Hematopoietic multipotent progenitor cell treated with erythropoietin and hydrocortisone succinate and interleukin-3 and kit ligand, for 8 days (in vitro differentiated cells): ENCODE measurements at places on chromosomes 16 and 17.

GRCh38 chr16:56625943-56626654 is 518 bp downstream of the MT1E start:
- no peak for DNase-seq

DNA sequence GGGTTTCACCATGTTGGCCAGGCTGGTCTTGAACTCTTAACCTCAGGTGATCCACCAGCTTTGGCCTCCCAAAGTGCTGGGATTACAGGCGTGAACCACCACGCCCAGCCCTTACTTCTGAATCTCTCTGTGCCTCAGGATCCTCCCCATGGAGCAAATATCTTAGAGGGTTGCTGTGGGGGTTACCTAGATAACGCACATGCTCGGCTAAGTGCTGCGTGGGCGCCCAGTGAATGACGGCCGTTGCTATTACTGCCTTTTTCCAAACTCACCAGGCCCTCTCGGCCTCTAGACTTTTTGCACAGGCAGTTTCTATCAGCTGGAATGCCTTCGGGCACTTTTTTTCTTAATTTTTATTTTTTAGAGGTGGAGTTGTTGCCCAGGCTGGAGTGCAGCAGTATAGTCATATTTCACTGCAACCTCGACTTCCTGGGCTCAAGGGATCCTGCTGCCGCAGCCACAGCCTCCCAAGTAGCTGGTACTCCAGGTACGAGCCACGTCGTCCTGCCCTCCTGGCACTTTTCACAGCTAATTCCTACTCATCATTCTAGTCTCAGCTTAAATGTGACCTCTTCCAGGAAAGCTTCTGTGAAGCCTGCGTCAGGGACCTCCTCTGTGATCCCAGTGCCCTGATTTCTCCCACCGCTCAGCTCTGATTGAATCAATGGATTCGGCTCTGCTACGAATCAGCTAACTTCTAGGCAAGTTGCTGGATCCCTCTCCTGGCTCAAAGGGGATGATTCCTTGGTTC is 8.6 kb downstream of the CCDC102A start:
- DNase-seq, result no peak

DNA sequence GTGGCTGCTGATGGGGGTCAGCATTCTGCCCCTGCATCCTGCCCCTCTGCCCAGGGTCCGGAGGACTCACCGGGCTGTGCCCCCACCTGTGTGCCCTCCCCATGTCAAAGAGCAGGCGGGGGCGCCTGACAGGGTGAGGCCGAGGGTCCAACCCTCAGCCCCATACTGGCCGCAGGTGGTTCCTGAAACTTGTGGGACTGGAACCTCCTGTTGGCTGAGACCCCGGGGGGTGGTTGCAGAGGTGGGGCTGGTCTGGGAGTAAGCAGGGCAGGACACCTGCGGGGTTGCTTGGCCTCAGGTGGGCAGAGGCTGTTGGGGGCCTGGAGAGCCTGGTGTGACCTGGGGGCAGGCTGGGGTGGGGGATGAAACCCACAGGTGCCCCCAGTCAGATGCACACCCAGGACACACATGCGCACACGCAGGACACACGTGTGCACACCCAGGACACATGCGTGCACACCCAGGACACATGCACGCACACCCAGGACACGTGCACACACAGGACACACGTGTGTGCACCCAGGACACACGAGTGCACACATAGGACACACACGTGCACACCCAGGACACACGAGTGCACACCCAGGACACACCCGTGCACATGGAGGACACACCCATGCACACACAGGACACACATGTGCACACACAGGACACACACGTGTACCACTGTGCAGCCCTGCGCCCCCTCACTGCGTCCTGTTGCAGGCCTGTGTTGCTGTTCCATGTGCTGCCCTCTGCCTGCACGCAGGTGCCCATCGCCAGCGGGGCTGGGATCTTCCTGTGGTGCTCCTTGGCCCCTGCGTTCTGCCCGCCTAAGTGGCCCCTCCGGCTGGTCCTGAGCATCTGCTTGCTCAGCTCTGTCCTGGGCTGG is 31.4 kb downstream of the SOX8 start:
- no peak for DNase-seq

DNA sequence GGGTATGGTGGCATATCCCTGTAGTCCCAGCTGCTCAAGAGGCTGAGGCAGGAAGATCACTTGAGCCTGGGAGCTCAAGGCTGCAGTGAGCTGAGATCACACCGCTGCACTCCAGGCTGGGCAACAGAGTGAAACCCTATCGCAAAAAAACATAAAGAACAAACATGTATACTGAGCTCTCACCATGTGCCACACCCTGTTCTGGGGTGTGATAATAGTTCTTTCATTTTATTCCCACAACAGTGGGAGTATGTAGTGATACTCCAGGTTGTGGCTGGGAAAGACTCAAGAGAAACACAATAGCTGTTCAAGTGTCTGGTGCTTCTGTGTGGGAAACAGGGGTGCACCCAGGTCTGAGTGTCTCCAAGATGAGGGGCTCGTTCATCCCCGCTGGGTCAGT is 90.7 kb downstream of the SOCS1 start:
- DNase-seq, result peak; percentile 49

- DNase-seq, result peak; percentile 39
These were observed 114.6 kb upstream of the NOG start for GRCh38 chr17:56478836-56479447.

DNA sequence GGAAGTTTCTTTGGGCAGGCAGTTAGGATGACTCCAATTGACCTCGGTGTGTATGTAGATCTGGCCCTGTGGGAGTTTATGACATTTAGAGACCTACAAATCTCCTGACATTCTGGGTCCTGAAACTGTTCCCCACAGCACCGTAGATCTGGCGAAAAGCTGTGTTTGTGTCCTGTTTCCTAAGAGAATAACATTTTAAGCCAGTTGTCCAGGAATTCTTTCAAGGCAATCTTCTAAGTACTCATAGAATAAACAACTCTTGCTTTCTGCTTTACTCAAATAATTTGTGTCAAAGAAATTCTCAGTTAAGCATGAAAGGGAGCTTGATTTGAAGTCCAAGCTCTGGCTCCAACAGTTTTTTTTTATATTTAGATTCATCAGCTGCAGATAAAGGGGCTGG is 78.5 kb upstream of the ELAC2 start:
- DNase-seq, result no peak

DNA sequence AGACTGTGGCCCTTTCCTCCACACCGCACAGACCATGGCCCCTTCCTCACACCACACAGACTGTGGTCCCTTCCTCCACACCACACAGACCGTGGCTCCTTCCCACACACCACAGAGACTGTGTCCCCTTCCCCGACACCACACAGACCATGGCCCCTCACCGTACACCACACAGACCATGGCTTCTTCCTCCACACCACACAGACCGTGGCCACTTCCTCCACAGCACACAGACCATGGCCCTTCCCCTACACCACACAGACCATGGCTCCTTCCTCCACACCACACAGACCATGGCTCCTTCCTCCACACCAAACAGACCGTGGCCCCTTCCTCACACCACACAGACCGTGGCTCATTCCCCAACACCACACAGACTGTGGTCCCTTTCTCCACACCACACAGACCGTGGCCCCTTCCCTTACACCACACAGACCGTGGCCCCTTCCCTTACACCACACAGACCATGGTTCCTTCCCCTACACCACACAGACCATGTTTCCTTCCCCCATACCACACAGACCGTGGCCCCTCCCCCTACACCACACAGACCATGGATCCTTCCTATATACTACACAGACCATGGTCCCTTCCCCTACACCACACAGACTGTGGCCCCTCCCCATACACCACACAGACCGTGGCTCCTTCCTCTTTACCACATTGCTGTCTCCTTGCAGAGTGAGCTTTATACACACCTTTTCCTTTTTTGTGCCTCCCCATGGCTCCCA is 297.5 kb upstream of the FOXF1 start:
- no peak for DNase-seq

DNA sequence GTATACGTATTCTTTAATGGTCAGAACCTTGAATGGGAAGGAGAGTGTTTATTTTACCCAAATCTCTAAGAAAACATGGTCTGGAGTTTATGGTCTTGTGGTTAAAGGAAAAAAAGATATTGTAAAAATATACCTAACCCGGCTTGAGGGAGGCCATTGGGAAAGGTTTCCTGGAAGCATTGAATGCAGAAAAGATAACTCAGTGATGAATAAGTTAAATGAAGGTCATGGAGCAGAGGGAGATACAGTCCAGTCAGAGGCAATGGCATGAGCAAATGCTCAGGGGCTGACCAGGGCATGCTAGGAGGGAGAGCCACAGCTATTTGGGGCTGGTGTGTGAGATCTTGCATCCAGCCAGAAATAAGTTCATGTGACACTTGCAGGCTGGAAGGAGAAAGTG is 430.4 kb upstream of the CDH5 start:
- DNase-seq, result no peak

- DNase-seq, result no peak
These were observed 36.8 kb downstream of the CBFA2T3 start for GRCh38 chr16:88939972-88940861.

DNA sequence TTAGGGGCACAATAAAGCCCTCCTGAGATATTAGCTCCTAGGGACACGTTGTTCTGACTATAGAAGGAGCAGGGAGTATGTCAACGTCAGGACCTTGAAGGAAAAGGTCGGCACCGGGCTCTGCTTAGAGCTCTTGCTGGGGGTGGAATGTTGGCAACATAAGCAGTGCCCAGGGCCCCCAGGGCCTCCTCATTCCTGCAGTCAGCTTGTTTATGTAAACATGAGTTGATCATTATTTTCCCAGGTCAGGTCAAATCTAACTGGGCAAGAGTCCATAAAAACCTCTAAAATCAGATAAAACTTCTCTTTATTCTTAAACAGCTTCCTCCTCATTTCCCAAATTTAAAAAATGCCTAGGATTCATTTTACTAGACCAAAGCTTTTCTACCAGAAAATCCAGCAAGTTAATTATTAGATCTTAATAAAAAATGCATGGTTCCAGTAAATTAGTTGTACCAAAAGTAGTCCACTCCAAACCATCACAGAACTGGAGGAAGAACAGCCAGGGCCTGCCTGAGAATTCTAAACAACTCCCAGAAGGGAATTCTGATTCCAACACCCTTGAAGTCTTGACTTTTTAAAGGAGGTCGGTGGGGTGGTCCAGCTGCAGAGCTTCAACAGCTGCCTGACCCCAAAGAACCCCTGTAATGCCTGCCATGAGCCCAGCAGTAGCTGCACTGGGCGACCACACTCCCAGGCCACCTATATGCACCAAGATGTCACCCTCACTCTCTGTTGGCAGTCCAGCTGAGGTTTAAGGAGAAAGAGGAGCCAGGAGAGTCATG is 54.3 kb downstream of the AMFR start:
- DNase-seq, result no peak

GRCh38 chr17:59751955-59752413 is 44.5 kb downstream of the VMP1 start:
- DNase-seq, result no peak

- peak; percentile 66 for DNase-seq
These were observed 13.0 kb downstream of the AIPL1 start for GRCh38 chr17:6421700-6422604.

- DNase-seq, result no peak
These were observed 306.0 kb upstream of the RBFOX1 start for GRCh38 chr16:7026639-7027038.

DNA sequence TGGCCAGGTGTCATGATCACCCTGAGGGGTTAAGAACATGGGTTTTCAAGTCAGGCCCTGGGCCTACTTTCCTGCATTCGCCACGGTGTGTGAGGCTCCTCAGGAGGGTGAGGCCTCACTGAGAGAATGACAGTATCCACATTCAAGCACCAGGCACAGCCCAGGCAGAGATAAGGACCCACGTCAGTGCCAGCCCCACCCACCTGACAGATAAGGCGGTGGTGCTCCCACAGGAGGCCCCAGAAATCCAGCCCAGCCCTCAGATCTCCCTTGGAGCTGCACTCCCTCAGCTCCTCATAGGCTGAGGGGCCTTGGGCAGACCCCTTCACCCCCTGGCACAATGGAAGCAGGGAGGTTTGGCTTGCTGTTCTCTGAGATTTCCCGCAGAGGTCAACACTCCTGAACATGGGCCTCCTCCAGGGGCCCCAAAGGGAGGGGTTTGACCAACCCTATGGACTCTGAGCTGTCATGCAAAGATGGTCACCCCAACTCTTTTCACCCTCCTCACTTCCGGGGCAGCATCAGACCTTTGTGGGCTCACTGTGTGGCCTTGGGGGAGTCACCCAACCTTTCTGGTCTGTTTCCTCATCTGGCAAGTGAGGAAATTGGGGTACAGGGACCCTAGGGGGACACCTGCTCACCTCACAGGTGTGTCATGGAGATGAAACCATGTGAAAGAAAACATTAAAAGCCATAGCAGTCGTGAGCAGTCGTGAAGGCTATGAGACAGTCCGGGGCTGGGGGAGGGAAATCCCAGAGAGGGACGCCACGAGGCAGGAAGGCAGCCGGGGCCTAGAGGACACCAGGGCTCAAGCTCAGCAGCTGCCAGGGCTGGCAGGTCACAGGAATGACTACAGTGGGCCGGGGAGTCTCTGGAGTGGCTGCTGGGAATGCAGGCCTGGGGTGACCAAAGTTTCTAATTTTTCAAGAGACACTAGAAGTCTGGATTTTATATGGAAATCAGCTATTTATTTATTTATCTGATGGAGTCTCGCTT is 15.4 kb downstream of the PLLP start:
- DNase-seq, result peak; percentile 93
